Neural progenitor cell (in vitro differentiated cells): ENCODE measurements at places on chromosomes 12 and 14.
A peak's percentile ranks its signal among the peaks of the same experiment; 100 is the strongest.

DNA sequence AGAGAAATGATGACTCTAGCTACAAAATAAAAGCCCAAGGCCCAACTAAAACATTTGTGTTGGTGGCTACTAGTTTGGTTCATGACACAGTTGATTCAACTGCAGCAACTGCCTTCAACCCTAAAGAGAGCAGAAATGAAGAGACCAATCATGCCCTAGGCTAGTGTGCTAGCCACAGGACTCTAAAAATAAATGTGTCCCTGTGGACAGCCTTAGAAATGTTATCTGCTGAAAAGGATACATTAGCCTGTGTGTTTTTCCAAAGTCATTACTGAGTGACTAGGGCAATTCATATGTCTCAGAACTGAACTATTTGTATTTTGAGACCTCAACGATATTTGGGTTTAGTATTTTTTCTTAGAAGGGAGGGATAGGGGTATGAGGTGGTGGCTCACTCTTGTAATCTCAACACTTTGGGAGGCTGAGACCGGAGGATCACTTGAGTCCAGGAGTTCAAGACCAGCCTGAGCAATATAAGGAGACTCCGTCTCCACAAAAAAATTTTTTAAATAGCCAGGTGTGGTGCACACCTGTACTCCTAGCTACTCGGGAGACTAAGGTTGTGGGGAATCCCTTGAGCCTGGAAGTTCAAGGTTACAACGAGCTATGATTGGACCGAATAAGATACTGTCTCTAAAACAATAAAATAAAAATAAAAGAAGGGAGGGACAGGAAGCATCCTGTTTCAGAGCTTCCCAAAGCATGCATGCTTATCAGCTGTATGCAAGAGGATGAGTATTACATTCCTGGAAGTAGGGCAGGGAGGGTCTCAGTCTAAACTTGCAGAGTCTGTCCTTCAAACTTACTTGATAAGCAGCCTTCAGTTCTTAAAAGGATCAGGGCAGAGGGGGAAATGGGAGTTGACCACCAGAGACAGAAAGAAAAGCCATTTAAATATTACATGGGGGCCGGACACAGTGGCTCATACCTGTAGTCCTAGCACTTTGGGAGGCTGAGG is 29.6 kb upstream of the NAP1L1 start:
- H3K27me3 ChIP-seq: no peaks in the 10 kb centered on the region
- H3K27ac ChIP-seq: no peak overlapping the region
- no peaks in the 10 kb centered on the region for H3K4me1 ChIP-seq
- DNase-seq: no peak

- H3K4me1 ChIP-seq: peaks cover 56% of the 10 kb centered on the region
- DNase-seq: no peak
- H3K4me3 ChIP-seq: no peak overlapping the region
These were observed 20.4 kb downstream of the CCDC88C start for GRCh38 chr14:91396959-91397815.

DNA sequence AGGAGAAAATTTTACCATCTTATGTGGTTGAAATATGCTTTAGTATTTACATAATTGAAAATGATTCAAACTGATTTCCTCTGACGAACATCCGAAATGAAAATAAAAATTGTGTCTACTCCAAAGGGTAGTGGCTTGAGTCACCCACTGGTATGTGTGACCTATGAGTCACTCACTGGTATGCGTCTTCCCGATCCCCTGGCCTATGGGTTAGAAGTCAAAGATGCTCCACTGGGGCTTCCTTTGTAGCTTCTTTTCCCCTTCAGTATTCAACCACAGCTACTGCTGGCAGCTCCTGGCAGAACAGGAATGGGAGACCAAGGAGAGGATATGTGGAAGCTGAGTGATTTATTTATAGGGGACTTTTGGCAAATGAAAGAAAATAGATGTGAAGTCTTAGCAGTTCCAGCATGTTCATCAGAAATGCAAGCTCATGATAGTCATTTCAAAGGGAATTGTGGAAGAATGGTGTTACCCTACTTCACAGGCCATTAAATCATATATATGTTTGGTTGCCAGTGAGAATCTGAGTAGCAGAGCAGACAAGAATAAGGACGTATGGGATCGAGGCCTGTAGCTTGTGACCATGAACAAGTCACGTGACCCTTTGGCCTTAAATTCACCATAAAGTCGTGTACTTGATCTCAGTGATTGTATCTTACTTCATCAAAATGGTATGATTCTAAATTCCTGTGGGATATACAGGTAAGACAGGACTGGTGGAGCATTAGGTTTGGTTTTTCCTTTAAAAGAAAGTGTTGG is 108.3 kb downstream of the CRADD start:
- no peak overlapping the region for H3K4me3 ChIP-seq
- peaks cover 10% of the 10 kb centered on the region for H3K4me1 ChIP-seq
- no peak overlapping the region for H3K27ac ChIP-seq
- peak; percentile 19 for DNase-seq
- no peaks in the 10 kb centered on the region for H3K36me3 ChIP-seq

DNA sequence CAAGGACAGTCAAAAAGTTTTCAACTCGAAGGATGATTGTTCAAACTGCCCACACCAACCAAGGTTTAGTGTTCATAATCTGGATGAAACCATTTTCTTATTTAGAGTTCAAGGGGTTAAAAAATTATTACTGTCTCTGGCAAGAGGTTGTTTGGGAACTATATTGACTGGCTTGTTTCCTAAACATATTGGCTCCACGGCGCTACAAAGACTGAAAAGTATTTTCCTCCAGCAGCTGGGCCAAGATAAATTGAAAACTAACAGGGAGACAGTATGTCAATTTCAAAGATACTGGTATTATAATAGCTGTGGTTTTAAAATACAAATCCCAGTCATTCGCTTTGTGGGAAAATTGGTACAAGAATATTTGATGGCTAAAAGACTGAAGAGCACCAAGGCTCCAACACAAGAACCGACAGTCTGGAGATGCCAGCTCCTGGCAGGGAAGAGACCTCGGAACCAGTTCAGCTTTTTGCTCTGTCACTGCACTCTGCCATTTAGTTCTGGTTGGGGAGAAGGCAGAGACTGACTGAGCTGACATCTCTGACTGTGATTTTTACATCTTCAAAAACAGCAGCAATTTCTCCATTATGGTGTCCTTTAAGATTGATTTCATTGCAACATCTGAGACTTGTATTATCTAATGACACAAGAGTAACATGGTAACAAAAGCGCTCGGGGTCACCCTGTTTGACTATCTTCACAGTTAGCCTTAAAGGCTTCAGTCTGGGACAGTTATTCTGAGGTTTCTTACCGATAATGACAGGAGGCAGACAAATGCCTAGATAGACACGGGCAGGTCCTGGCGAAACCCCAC is 62.0 kb downstream of the ST8SIA1 start:
- no peak overlapping the region for H3K4me3 ChIP-seq
- no peaks in the 10 kb centered on the region for H3K27me3 ChIP-seq
- no peaks in the 10 kb centered on the region for H3K36me3 ChIP-seq
- H3K4me1 ChIP-seq: no peaks in the 10 kb centered on the region
- H3K27ac ChIP-seq: no peak overlapping the region

DNA sequence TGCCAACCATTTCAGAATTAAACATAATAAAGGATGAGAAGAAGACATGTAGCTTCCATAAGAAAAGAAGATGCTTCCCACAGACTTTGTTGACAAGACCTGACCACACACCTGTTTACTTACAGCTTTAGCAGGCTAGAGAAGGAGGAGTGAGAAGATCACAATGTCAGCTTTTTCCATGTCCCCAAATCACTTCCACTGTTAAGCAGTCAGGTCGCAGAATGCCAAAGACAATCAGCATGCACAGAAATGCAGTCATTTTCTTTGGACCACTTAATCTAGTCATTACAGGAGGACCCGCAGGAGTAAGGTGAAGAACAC is 314.9 kb downstream of the SSPN start:
- H3K4me3 ChIP-seq: no peak overlapping the region
- no peak overlapping the region for H3K27ac ChIP-seq
- H3K27me3 ChIP-seq: no peaks in the 10 kb centered on the region
- DNase-seq: no peak

- H3K36me3 ChIP-seq: no peaks in the 10 kb centered on the region
- peaks cover 21% of the 10 kb centered on the region for H3K4me1 ChIP-seq
- no peak overlapping the region for H3K4me3 ChIP-seq
- H3K27me3 ChIP-seq: no peaks in the 10 kb centered on the region
These were observed 89.1 kb downstream of the BBS10 start for GRCh38 chr12:76259106-76259505.

- DNase-seq: peak; percentile 86
- no peak overlapping the region for H3K4me3 ChIP-seq
- no peaks in the 10 kb centered on the region for H3K27me3 ChIP-seq
- no peaks in the 10 kb centered on the region for H3K36me3 ChIP-seq
- no peak overlapping the region for H3K27ac ChIP-seq
- peaks cover 9% of the 10 kb centered on the region for H3K4me1 ChIP-seq
These were observed 236.0 kb downstream of the BCL11B start for GRCh38 chr14:99035712-99036610.

DNA sequence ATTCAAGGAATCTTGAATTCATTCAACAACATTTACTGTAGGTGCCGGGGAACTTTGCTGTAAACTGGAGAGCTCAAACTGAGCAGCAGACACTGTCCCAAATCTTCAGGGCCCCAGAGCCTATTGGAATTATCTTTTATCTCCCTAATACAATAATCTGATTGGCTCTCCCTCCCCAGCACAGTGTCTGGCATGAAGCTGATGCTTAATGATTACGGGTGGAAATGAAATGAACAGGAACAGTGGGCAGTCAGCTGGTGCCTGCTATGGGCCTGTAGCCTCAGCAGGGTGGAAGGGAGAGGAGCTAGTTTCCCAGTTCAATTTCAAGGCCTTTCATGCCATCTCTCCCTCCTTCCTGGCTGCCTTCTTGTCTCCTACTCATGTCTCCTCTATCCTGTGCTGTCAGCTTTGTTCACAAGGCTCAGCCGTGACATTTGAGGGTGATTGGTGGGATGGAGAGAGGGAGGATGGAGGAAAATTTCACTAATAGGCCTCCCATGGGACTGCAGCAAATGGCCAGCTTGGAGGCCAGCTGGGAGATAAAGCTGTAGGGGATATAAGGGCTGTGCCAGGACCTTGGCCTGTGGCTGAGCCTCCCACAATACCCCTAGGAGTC is 4.3 kb upstream of the RAPGEF3 start:
- H3K27ac ChIP-seq: no peak overlapping the region
- peaks cover 8% of the 10 kb centered on the region for H3K4me1 ChIP-seq
- H3K27me3 ChIP-seq: peaks cover 14% of the 10 kb centered on the region
- H3K36me3 ChIP-seq: no peaks in the 10 kb centered on the region
- DNase-seq: no peak

DNA sequence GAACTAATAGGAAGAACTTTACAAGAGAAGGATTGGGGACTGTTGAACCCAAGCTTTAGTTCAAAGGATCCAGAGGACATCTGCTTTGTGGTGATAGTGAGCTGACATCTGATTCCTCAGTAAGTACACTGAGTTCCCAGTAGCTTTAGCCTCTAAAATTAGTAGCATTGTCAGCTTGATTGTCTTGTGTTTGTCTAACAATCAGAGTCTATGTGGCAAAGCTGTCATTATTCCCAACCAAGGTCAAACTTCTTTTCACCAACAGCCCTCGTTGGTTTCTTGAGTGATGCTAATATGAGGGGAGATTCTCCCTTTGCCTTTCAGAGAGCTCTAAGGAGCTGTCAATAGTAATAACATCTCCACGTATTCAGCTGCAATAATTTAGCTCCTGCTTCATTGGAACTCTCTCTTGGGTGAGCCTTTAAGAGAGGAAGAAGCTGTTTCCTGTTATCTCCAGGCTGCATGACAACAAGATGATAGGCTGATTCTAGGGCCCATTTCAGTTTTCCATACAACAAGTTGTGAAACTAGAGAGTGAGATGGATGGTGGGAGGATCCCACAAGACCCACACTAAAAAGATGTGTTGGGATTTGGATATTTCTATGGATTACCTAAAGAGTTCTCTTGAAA is 46.7 kb downstream of the TGFB3 start:
- peaks cover 8% of the 10 kb centered on the region for H3K4me1 ChIP-seq
- no peaks in the 10 kb centered on the region for H3K27me3 ChIP-seq
- no peak overlapping the region for H3K27ac ChIP-seq
- no peak overlapping the region for H3K4me3 ChIP-seq
- no peak for DNase-seq
- H3K36me3 ChIP-seq: no peaks in the 10 kb centered on the region
